ENCODE measurements at places on chromosomes 11 and 22.
A peak's percentile ranks its signal among the peaks of the same experiment; 100 is the strongest.

- no peak for DNase-seq
Observed at GRCh38 chr11:72014761-72015320, 16.1 kb downstream of the IL18BP start.

- DNase-seq: peak; percentile 2
Observed at GRCh38 chr11:102111011-102111786, 952 bp downstream of the YAP1 start.

DNA sequence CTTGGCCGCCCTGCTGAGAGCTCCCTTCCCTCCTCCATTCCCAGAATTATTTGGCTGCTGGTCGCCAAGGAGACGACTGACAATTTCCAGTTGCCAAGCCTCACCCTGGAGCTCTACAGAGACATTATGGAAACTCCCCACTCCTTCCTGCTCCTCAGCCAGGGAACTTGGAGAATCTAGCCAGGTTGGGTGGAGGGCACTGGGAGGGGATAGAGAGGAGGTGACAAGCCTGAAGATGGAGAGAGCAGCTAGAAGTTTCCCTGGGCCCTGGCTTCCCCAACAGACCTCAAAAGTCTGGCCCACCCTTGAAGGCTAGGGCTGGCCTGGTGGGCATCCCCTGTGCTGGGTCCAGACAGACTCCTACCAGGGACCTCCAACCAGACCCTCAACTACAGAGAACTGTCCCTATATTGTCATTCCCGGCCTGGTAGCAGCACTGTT, 6.7 kb upstream of the VSIG10L2 start:
- DNase-seq: no peak

DNA sequence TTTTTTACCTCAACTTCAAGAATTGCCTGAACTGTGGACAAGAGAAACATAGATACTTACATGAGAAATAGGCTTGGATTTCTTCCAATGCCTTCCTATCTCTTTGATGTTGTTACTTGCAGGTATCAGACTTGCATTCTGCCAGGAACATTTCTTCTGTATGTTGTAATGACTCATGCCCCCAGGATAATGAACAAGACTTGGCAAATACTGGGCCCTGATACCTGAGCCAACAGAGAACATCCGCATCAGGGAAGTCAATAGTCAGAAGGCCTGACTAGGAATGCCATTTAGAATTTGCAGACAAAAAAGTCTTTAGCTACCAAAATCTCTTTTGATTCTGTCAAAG, 273.7 kb upstream of the KIRREL3 start:
- DNase-seq: no peak

DNA sequence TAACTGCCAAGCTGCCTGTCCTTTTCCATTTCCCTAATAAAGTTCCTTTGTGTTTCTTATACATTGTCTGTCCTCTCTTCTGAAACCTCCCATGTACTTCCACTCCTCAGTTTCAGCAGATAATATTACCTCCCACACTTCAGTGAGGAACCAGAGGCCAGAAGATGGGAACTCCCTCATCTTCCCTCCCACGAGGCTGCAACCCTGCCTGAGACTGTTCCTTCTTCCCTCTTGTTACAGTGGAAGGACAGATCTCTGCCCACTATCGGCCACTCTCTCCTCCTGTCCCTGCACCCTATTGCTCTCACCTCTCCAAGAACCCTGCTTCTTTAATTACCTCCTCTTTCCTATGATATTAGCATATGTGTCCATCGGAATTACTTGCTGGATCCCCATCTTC, 38.1 kb upstream of the SWAP70 start:
- no peak for DNase-seq

DNA sequence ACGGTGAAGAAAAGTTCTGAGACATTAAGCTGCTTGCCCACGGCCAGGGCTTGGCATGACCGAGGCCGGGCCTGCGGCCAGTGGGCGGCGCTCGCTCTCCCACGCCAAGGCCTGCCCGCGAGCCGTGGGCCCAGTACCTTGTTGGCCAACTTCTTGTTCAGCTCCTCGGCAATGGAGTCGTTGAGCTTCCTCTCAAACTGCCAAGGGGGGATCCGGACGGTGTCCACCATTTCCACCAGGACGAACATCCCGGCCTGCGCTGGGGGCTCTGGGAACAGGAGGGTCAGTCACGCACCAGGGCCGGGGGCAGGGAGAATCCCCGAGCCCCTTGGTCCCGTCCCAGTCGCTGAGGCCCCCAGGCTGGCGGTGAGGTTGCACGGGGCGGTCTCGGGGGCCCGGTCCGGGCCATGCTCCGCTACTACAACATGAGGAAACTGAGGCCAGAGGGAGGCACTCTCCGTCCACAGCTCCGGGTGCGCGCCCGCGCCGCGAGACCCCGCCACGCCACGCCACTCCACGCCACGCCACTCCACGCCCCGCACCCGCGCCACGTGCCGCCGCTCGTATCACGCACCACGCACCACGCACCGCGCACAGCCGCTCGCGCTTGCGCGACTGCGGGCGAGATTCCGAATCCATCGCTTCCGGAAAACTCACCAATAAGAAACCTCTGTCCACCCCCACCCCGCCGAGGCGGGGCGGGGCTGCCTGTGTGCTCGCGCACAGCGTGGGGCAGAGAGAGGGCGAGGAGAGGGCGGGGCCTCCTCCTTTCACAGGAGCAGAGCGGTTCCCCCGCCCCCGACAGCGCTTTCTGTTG, at the start of gene POLR3H:
Gene POLR3H, minus strand, starts transcription at position 617 of the 817 bp plus-strand sequence. Its CDS starts 369 bp downstream, at position 248.
- peak; percentile 97 for DNase-seq

DNA sequence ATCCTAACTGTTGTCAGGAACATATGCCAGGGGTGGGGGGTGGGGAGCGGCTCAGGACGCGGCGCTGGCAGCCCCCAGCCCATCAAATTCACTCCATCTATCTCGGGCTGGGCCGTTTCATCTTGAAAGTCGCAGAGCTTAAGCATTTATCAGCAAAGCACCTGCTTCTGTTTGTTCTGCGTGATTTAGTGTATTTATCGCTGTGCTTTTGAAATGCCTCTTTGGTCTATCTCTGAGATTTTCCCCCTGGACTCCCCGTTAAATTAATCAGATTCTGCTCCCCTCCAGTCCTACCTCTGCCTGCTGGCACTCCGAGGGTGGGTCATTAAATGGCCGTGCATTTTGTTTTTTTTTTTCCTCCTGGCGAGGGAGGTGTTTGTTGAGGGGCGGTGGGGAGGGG, 446.2 kb downstream of the TBC1D22A start:
- no peak for DNase-seq

DNA sequence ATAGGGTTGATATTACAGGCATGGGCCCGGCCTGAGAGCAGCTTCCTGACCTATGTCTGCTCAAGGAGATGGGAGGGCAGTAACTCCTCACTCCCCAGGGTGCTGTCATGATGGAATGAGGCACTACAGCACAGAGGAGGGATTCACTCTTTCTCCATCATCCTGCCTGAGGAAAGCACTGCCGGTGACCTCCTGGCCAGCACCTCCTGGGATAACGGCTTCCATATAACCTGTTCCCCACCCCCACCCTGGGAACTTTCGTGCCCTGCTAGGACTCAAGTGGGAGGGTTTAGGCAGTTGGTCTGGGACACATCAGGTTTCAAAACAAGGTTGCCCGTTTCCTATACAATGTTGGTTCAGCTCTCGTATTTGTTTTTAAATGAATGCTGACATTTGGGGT, 42.7 kb upstream of the MN1 start:
- no peak for DNase-seq

DNA sequence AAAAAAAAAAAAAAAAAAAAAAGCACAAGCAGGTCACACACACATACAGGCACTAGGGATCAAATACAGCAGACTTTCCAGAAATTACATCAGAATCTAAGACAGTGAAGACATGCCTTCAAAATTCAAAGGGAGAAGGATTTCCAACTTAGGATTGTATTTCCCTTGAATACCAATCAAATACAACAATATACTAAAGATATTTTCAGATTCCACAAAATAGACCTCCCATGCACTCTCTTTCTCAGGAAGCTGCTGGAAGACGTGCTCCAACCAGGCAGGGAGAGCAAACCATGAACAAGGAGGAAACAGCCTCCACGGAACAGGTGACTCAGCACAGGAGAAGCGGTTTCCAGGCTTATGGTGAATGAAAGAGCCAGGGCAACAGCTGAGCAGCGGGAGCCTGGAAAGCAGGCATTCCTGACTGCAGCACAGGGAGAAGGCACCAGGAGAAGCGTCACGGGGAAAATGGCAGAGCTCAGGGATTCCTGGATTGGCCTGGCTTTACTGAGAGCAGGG, 32.0 kb downstream of the TMEM184B start:
- DNase-seq: no peak

DNA sequence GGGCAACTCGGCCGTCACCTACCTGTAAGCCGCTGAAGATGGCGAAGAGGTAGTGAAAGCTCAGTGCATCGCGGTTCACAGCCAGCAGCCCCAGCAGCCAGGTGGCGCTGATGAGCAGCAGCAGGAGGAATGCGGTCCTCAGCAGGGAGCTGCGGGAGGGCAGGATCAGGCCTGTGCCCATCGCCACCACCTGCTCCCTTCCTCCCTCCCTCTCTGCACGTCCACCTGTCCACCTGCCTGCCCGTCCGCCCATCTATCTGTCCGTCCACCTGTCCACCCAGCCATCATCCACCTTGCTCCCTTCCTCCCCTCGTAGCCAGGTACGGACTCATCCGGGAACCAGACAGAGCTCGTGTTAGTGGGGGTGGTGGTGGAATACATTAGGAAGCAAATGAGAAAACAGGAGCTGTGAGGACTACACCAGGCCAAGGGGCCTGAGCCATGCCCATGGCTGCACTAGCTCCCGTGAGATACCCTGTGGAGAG, 32.2 kb downstream of the TRMU start:
- DNase-seq: peak; percentile 45

GRCh38 chr22:40436505-40437431, 66.4 kb downstream of the SGSM3 start:
- no peak for DNase-seq

GRCh38 chr22:45235101-45235777, 5.5 kb downstream of the KIAA0930 start:
- DNase-seq: no peak

DNA sequence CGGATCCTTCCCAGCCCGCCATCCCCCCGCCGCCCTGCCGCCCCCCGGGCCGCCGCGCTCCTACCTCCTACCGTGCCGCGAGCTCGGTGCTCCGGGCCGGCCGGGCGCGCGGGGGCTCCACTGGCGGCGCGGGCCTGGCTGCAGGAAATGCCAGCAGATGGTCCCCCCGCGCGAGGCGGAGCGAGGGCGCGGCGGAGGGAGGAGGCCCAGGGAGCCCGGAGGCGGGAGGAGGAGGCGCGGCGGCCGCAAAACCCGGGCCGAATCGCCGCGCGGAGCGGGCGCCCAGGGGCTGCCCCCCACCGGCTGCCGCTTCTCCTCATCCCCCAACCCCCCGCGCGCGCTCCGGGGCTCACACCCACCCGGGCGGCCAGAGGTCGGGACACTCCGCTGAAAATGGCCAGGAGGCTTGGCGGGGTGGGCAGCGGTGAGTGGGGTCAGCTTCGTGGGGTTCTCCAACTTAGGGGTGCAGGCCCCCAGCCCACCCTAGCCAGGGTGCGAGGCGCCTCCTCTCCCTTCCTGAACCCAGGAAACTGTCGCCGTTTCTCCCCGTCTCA, at the start of gene OSBPL5:
Gene OSBPL5, minus strand, starts transcription at position 159 of the 554 bp plus-strand sequence. CDS start 36,162 bp downstream, outside the sequence.
- peak; percentile 10 for DNase-seq

GRCh38 chr11:19792510-19792909, 79.9 kb downstream of the NAV2 start:
- no peak for DNase-seq

DNA sequence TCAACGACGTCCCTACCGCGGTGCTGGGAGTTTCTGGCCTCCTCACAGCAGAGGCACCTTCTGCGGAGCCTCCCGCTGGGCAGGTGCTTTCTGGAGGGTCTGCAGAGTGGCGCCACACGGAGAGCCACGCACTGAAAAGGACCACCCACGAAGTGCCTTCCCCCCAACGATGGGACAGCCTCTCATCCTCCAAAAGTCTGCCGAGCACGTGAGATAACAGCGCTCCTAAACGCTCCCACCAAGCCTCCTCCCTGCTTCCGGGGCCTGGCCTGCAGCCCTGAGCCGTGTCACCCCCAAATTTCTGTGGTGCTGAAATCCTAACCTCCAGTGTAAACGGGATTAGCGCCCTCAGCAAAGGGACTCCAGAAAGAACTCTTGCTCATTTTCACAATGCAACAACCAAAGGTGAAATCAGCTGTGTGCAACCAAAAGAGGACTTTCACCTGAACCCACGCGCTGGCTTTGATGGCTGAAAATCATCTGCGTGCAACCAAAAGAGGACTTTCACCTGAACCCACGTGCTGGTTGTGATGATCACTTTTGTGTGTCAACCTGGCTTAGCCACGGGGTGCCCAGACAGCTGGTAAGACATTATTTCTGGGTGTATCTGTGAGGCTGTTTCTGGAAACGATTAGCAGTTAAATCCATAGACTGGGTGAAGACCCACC, 924.6 kb downstream of the BRD1 start:
- no peak for DNase-seq

DNA sequence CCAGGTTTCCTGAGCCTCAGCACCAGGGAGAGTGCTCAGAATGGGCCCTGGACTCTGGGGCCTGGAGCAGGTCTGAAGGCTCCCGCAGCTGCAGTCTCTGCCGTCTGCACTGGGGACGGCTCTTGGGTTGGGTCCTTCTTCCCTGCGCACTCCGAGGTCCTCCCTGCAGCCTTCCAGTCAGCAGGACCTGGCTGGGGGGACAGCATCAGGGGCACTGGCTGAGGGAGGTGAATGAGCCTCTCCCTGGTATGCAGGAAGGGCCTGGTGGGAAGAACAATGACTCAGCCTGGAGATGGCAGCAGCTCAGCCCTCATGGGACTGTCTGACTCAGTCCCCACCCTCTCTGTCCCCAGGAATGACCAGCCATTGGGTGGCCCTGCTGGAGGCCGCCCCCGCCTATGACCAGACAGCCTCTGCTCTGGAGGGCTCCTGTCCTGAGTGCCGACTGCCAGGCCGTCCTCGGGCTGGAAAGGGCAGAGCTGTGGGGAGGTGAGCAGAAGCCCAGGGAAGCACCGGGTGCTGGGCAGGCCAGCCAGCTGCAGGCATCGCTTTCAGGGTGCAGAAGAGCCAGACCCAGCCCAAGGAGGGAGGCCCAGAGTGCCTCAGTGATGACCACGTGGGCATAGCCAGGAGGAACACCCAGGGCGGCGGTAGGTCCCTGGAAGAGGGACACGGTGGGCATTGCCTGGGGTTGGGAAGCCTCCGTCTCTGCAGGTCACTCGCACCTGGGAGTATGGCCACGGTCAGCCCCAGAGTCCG, 455.0 kb downstream of the BRD1 start:
- DNase-seq: no peak

DNA sequence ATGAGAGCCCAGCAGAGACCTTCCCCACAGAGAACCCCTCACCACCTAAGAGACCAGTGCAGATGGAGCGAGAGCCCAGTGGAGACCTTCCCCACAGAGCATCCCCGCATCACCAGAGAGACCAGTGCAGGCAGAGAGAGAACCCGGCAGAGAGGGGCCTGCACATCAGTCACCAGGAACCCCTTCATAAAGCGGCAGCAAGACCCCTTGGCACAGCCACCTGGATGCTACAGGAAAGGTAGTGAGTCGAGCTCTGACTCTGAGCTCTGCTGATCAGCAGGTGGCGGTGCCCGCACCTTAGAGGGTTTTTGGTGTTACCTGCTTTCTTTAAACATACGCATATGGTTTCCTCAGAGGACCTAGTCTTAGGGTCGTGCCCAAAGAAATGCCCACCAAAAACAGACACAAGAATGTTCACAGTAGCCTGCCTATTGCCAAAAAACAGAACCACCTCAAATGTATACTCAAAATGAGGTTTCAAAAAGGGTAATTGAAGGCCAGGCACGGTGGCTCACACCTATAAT, 678.7 kb downstream of the BRD1 start:
- no peak for DNase-seq

Data from activated T-helper 9 cell treated with anti-CD3 and anti-CD28 coated beads, Interleukin-2, amount 50 U/mL, for 16 hours (primary cell).